Thyroid gland (tissue), 4 donors: ENCODE measurements at places on chromosomes 12 and 14. TPM values are rescaled to one million over a fixed set of nuclear protein-coding genes. Genes with fewer than 3 reads are reported as not detected.

The SERPINA1 gene
- total RNA-seq = 16.4 TPM

The ASCL1 gene
- total RNA-seq = 0.49 TPM

The KRT83 gene
- 0.22 TPM for total RNA-seq

The ACSS3 gene
- 63.8 TPM for total RNA-seq

The SCFD1 gene
- 106 TPM for total RNA-seq

The ZCCHC8 gene
- total RNA-seq = 30.4 TPM

The ACOT6 gene
- total RNA-seq = not detected

The PKP2 gene
- 0.67 TPM for total RNA-seq

The OLR1 gene
- 1.1 TPM for total RNA-seq

The RNASE1 gene
- total RNA-seq = 184 TPM

The PPP4R3A gene
- total RNA-seq = 89.7 TPM

GRCh38 chr12:2482938-2483660, 311.7 kb upstream of the FKBP4 start:
- no peaks in the 10 kb centered on the region for H3K27me3 ChIP-seq
- H3K4me1 ChIP-seq = no peaks in the 10 kb centered on the region
- H3K36me3 ChIP-seq = no peaks in the 10 kb centered on the region
- DNase-seq = no peak
- H3K27ac ChIP-seq = no peak overlapping the region

GRCh38 chr12:29253906-29254625, 105.0 kb downstream of the FAR2 start:
- H3K4me3 ChIP-seq = no peak overlapping the region
- H3K27me3 ChIP-seq = no peaks in the 10 kb centered on the region
- H3K27ac ChIP-seq = no peak overlapping the region
- no peaks in the 10 kb centered on the region for H3K36me3 ChIP-seq
- no peaks in the 10 kb centered on the region for H3K4me1 ChIP-seq
- DNase-seq = no peak

DNA sequence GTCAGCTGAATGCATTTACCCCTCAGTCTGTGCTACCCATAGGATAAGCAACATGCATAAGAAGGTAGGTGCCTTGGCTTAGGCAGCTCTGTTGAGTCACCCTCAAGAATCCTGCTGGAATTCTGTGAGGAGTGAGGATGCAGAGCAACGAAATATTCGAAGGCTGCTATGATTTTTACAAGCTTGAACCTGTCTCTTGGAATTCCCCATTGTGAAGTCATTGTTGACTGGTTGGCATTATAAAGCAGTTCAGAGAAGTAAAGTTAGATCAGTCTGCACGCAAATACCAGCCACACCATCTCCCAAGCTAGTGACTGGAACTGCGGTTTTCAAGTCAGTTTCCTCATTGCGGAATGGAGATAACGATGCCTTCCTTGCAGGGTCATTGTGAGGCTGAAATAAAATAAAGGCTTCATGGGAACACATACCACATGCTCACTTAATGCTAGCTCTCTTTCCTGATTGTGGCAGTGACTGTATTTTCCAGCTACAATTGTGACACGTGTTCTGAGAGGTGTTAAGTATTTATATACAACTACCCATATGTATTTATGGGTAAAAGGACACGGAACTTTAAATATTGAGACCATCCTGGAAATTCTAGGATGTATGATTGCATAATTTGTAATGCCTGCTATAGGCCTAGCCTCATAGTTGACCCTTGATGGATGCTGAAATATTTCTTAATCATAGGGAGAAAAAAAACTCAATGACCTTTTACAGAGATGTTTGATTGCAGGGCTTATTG, 96.7 kb downstream of the ETV6 start:
- no peak for DNase-seq
- peaks cover 9% of the 10 kb centered on the region for H3K4me1 ChIP-seq
- H3K4me3 ChIP-seq = no peak overlapping the region
- no peaks in the 10 kb centered on the region for H3K36me3 ChIP-seq

GRCh38 chr12:22474970-22475720, 69.2 kb downstream of the C2CD5 start:
- no peaks in the 10 kb centered on the region for H3K4me1 ChIP-seq
- no peaks in the 10 kb centered on the region for H3K36me3 ChIP-seq
- H3K27ac ChIP-seq = no peak overlapping the region
- no peaks in the 10 kb centered on the region for H3K27me3 ChIP-seq
- no peak for DNase-seq
- H3K4me3 ChIP-seq = no peak overlapping the region

GRCh38 chr12:90152897-90153624, 444.4 kb upstream of the ATP2B1 start:
- H3K4me1 ChIP-seq = no peaks in the 10 kb centered on the region
- DNase-seq = no peak
- H3K27me3 ChIP-seq = no peaks in the 10 kb centered on the region
- H3K27ac ChIP-seq = no peak overlapping the region
- no peaks in the 10 kb centered on the region for H3K36me3 ChIP-seq

DNA sequence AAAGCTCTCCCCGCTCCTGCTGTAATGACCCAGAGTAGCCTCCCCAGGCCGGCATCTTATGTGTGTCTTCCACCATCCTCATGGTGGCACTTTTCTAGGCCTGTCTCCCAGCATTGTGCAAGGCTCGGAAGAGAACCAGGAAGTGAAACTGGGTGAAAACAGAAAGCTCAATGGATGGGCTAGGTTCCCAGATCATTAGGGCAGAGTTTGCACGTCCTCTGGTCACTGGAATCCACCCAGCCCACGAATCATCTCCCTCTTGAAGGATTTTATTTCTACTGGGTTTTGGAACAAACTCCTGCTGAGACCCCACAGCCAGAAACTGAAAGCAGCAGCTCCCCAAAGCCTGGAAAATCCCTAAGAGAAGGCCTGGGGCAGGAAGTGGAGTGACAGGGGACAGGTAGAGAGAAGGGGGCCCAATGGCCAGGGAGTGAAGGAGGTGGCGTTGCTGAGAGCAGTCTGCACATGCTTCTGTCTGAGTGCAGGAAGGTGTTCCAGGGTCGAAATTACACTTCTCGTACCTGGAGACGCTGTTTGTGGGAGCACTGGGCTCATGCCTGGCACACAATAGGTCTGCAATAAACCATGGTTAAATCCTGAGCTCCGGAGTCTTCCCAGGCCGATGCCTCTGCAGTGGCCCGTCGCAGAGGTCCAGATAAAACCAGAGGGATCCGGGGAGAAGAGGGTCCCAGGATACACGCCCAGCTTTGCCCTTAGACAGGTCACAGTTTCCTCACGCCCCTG, 15.6 kb downstream of the ACVRL1 start:
- H3K27ac ChIP-seq = peak overlapping the region; percentile 68
- H3K4me3 ChIP-seq = no peak overlapping the region
- no peaks in the 10 kb centered on the region for H3K36me3 ChIP-seq
- peak; percentile 29 for DNase-seq
- no peaks in the 10 kb centered on the region for H3K27me3 ChIP-seq

- no peak overlapping the region for H3K4me3 ChIP-seq
- no peak for DNase-seq
- H3K27ac ChIP-seq = no peak overlapping the region
- H3K4me1 ChIP-seq = no peaks in the 10 kb centered on the region
Measured at GRCh38 chr12:128019996-128020544, 246.9 kb upstream of the TMEM132C start.

DNA sequence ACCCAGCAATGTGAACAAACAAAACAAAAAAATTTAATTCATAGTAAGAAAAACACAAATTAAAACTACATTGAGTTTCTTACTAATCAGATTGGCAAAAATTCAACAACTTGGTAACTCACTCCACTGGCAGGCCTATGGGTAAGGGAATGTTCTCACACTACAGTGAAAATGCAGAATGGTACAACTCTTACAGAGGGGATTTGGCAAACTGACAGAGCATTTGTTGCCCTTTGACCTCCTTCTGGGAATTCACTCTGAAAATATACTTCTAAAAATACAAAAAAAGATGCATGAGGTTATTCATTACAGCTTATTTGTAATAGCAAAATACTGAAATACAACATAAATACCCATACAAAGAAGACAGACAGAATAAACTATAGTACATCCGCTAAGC, 32.8 kb downstream of the ABCD2 start:
- no peaks in the 10 kb centered on the region for H3K27me3 ChIP-seq
- no peaks in the 10 kb centered on the region for H3K4me1 ChIP-seq
- no peak overlapping the region for H3K27ac ChIP-seq
- no peak overlapping the region for H3K4me3 ChIP-seq
- no peaks in the 10 kb centered on the region for H3K36me3 ChIP-seq
- no peak for DNase-seq

DNA sequence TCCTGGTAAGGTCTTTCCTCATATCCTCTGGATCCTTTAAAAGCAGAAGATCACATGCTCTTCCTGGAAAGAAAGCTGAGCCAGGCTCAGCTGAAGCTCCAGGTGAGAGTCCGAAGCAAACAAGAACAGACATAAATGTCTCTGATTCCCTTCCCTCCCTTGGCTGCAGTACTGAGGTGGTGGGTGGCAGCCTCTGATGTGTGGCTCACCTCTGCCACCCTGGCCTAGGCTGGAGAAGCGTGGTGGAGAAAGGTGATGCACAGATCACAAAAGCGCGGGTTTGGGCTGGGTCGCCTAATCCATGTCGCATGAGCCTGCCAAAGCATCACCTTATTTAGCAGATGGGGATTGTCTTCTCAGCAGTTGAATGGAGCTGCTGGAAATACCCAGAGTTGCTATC, 2.8 kb upstream of the KRT76 start:
- DNase-seq = no peak
- peaks cover 2% of the 10 kb centered on the region for H3K4me1 ChIP-seq
- H3K36me3 ChIP-seq = no peaks in the 10 kb centered on the region
- no peak overlapping the region for H3K27ac ChIP-seq

- peak overlapping the region; percentile 4 for H3K27ac ChIP-seq
- H3K4me3 ChIP-seq = no peak overlapping the region
- H3K4me1 ChIP-seq = no peaks in the 10 kb centered on the region
- H3K27me3 ChIP-seq = no peaks in the 10 kb centered on the region
- no peak for DNase-seq
- no peaks in the 10 kb centered on the region for H3K36me3 ChIP-seq
Measured at GRCh38 chr14:76772300-76773187, 11.3 kb downstream of the VASH1 start.

DNA sequence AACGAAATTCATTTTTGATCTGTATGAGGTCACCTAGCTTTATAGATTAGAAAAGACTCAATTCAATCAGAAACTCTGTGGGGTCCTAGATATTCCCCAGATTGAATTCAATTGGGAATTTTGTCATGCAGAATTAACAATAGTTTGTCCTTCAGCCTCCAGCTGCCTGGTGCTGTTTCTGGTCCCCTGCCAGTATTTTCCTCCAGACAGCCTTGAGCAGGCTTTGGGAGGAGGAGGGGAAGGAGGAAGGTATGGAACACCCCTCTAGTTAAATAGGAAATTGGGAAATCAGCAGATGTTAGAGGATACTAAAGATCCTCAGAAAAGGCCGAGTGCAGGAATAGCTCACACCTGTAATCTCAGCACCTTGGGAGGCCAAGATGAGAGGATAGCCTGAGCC, 10.6 kb downstream of the GRIP1 start:
- peak; percentile 7 for DNase-seq
- H3K4me1 ChIP-seq = no peaks in the 10 kb centered on the region
- no peaks in the 10 kb centered on the region for H3K27me3 ChIP-seq
- H3K4me3 ChIP-seq = no peak overlapping the region
